H7 (cell line): ENCODE measurements at places on chromosomes 3 and 15.
A peak's percentile ranks its signal among the peaks of the same experiment; 100 is the strongest.

DNA sequence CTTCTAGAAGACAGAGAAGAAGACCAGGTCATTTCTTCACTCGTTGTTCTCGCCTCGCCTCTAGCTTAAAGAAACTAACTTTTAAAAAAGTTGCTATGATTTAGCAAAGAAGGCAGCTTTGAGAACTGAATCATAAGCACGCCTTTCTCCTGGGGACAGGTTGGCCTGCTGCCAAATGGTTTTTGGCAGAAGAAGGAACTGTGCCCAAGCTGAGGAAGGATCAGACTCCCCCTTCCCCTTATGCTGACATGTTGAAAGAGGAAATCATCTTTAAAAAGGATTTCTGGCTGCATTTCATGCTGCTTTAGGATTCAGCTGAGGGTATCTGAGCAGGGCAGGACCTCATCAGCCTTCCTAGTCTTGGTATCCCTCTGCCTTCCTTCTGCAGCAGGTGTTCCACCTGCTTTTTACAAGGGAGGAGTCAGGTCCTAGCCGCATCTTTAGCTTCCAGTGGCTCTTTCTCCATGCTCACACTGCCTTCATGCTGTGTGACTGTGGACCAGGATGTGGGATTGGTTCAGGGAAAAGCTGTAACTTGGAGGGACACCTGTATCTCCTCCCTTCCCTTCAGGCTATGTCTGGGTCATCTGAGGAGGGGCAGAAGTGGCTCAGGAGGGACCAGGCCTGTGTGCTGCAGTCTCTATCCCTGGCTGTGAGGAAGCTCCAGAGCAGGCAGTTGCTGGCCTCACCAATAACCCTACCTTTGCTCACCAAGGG is 34.1 kb upstream of the HACD2 start:
- DNase-seq, result no peak

DNA sequence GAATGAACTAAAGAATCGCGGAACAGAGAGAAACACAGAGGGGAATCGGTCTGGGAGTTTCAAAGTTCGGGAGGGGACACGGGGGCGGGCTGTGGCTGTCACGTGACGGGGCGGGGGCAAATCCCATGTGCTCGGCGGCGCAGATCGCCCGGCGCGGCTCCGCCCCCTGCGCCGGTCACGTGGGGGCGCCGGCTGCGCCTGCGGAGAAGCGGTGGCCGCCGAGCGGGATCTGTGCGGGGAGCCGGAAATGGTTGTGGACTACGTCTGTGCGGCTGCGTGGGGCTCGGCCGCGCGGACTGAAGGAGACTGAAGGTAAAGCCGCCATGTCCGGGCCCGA is at the start of gene EIF4G1:
Gene EIF4G1 (plus strand): TSS at position 244 of the 337 bp plus-strand sequence. CDS start 1,191 bp downstream, outside the sequence.
- DNase-seq, result peak; percentile 99

GRCh38 chr15:74399511-74400312 is 32.3 kb upstream of the CYP11A1 start:
- no peak for DNase-seq

DNA sequence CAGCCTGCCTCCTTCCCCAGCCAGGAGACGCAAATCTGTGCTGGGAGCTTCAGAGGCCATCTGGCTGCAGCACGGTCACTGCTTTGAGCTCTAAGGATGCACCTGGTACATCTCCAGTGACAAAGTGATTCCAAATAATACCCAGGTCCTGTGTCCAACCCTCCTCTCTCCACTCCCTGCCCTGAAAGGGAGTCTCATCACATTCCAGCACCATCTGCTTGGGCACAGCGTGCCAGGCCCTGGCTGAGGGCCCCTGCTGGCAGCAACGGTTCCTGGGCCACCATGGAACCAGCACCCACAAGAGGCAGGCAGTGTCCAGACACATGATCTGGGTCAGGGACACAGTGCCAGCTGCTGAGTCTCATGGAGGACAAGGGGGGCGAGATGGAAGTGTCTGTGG is 81.3 kb downstream of the MTHFS start:
- no peak for DNase-seq

DNA sequence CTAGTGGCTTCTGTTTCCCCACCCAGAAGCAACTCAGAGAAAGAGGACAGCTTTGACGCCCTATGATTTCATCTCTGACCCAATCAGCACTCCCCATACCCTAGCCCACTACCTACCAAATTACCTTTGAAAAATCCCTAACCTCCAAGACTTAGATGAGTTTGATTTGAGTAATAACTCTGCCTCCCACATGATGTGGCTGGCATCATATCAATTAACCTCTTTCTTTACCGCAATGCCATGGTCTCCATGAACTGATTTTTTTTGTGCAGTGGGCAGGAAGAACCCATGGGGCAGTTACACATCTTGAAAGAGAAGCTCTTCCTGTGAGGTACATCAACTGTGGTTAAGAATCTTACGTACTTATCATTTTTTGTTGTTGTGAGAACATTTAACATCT is 25.5 kb upstream of the APOD start:
- no peak for DNase-seq

GRCh38 chr3:129586746-129587430 is 19.6 kb downstream of the PLXND1 start:
- no peak for DNase-seq

- no peak for DNase-seq
These were observed 264.7 kb upstream of the ROPN1 start for GRCh38 chr3:124256599-124256998.

DNA sequence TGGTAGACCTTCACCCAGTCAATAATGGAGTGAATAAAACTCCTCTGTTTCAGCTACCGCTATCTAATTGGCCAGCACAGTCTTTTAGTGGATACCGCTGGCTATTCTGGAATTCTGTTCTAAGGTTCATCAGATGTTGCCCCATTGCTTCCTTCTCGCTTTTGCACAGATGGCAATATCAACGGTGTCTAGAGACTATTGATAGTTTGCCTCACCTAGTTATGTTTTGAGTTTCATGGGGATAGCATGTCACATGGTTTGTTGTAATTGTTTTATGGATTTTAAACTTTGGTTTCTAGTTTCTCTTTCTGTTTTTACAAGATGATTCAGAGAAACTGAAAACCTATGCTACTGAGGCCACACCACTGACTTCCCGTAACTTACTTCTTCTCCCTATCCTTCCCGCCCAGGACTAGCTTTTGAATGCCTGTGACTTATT is 2.0 kb downstream of the XRN1 start:
- no peak for DNase-seq

GRCh38 chr3:41502481-41502880 is 303.2 kb downstream of the CTNNB1 start:
- no peak for DNase-seq

DNA sequence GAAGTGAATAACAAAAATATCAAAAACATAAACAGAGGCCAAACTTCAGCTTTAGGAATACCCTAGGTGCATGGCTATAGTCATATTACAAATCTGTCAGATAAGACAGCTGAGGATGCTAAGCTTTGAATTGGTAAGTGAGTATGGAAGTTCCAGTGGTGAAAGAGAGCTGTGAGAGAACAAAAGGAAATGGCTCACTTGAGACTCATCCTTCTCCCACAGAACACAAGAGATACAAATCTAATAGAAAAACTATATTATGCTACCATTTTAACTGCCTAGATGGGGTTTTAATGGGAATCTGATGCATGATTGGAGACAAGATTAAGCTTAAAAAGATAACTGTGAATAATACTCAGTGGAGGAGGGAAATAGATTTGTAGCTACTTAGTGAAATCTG is 21.5 kb upstream of the PEX5L start:
- no peak for DNase-seq

DNA sequence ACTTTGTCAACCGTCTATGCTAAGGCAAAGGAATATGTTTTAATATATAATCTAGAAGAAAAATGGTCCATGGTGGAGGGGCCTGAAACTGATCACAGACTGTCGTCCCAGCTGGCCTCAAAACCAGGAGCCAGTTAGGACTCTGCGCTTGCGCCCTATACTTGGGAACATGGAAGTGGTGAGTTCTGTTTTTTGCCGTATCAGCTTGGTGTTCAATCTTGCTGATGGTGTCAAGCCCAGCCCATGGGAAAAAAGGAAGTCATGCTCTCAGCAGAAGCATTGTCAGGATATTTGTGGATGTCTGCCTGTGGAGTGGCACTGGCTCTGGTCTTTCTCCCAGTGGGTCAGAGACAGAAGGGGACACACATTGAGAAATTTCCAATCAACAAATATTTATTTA is 342.0 kb upstream of the CTDSPL start:
- DNase-seq, result no peak

DNA sequence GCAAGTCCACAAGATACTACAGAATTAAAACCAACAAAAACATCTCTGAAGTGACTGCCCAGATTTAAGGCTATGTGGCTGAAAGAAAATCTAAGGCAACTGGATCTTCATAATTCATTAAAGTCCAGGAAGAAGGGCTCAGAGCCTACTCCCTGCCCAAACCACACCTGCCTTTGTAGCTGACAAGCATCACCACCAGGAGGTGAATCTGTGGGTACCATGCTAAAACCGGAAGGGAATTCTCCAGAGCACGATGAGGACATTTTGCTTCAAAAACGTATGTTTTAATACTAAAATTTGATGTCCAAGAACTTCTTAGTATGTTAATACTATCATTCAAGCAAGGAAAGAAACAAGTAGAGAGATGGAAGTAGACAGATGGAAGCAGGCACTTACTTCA is 495.9 kb upstream of the NECTIN3 start:
- peak; percentile 17 for DNase-seq

- DNase-seq, result no peak
These were observed 275.5 kb downstream of the PDCD6IP start for GRCh38 chr3:34073961-34074360.

DNA sequence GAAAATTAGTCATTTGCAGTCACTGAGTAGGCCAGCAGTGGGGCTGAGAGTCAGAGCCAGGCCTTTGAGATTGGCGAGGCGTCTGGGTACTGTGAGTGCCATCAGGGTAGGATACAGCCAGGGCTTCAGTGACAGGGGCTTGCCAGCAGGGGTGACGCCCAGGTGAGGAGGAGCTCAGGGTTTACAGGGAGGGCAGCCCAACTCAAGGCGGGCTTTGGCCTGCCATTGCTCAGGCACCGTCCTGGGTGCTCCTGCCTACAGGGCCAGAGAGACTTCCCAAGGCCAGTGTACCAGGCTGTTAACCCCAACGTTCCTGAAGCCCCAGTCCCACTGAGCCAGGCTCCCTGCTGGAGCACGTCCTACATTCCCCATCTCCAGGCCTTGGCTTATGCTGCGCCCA is 152.0 kb downstream of the FBLN2 start:
- DNase-seq, result no peak

DNA sequence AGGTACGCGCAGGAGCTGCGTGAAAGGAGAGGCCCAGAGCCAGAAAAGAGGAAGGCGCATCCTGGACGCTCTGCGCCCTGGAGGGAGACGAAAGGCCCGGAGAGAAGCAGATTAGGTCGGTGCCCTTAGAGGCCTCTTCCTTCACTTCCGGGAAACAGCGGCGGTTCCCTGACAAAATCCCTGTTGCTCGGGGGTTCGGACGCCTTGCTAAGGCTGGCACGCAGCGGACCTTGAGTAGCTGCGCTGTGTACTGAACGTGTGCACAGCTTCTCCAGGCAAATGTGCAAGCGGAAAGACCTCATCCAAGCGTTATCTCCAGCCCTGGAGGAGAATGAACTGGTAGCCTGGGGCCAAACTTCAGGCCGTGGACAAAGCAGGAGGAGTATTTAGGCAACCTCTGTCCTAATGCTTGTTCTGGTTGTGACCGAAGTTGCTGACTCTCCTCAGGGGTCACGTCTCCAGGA is 3.0 kb upstream of the SOX14 start:
- peak; percentile 52 for DNase-seq

DNA sequence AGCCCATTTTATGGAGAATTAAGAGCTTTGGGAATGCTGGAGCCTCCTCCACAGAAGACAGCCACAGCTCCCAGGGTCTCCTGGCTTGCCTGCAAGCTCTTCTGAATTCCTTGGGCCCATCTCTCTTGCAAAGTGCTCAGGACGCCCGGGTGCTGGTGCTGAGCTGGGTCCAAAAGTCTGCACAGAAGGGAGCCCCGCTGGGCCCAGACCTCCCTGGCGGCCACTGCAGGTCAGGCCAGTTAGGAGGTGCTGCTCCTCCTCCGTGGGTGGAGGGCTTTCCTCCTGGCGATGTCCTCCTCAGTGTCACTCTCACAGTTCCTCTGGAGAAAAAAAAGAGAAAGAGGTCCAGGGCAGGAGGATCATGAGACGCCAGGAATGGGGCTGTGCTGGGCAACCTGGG is 74.5 kb upstream of the HERC1 start:
- DNase-seq, result no peak

DNA sequence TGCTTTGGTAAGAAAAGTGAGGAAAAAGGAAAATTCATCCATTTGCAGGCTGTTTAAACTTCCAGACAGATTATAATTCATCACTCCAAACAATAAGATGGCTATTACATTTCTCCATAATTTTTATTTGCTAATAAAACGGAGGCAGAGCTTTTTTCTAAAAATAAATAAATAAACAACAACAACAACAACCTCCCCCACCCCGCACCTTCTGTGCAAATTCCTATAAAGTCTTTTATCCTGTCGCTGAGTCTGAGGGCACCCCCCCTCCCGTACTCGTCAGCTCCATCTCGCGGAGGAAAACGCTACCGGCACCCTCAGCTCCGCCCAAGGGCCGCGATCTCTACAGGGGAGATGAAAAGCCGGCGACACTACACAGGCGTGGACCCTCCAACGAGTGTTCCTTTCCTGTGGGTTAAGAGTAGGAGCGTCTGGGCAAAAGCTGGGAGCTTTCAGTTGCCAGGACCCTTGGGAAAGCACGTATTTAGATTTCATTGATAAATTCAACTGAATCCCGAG is 1.0 kb upstream of the ATP1B3 start:
- DNase-seq, result peak; percentile 89

GRCh38 chr3:152511904-152512303 is 243.2 kb downstream of the MBNL1 start:
- DNase-seq, result no peak

DNA sequence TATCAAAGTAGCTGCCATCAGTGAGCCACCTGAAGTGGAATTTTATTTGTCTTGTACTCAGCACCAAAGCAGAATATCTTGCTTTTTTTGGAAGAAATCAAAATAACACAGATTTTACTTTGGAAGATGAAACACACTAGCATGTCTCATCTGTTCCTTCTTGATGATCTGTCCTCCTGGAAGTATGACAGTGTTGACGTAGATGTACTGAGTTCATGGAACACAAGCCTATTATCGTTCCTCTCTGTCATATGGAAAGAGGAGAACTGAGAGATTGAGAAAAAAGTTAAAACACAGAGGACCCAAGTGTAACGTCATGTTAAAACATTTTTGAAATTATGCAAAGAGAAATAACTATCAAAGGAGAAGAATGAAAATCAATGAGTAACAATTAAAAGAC is 340.2 kb downstream of the ROBO2 start:
- DNase-seq, result no peak

DNA sequence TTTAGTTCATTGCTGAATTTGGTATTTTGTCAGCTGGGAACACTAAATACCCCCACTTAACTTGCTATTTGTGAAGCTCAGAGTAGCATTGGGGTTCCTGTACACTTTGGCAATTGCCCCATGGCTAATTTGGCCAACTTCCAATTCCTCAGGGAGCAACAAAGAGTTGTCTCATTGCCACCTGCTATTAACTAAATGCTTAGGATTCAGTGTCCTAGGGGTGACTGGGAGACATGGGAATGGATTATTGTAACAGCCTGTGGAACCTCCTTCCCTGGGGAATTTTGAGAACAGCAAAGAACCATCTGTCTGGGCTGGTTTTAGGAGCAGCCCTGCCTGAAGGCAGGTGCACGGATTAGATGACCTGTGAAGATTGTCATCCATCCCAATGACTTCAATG is 437.4 kb upstream of the TPRG1 start:
- DNase-seq, result no peak

GRCh38 chr3:132285620-132285945 is 31.6 kb upstream of the ACP3 start:
- DNase-seq, result peak; percentile 32
